Upper lobe of left lung (tissue), 6 donors: ENCODE measurements at places on chromosomes 6 and 20. TPM values are rescaled to one million over a fixed set of nuclear protein-coding genes. Genes with fewer than 3 reads are reported as not detected.

DNA sequence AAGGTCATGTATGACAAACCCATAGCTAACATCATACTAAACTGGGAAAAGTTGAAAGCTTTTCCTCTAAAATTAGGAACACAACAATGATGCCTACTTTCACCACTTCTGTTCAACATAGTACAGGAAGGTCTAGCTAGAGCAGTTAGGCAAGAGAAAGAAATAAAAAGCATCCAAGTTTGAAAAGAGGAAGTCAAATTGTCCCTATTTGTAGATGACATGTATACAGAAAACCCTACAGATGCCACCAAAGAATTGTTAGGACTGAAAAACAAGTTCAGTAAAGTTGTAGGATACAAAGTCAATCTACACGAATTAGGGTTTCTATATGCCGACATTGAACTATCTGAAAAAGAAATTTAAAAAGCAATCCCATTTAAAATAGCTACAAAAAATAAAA, 89.4 kb upstream of the GLP1R start:
- H3K4me1 ChIP-seq: no peaks in the 10 kb centered on the region
- H3K36me3 ChIP-seq: no peaks in the 10 kb centered on the region
- no peak for DNase-seq
- H3K4me3 ChIP-seq: no peak overlapping the region
- no peak overlapping the region for H3K27ac ChIP-seq
- H3K27me3 ChIP-seq: no peaks in the 10 kb centered on the region

COL9A3 gene
- total RNA-seq: not detected

DNA sequence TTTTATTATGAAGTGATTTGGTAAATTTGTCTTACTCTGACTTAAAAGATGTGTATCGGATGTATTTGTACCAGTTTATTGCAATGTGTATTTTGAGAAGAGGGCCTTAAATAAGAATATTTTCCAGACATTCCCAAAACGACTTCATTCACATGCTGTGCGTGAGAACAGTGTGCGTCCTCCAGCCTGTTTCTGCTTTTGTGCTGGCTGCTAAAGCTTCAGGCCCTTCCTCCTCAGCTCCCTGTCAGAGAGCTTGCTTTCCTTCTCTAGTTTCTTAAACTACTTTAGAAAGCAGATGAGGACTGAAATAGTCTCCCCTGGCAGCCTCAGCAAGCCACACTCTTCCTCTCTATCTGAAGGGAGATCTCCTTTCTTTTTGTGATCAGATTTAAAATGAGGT, 157.8 kb downstream of the SAMD5 start:
- H3K36me3 ChIP-seq: no peaks in the 10 kb centered on the region
- no peak for DNase-seq
- no peaks in the 10 kb centered on the region for H3K27me3 ChIP-seq

DNA sequence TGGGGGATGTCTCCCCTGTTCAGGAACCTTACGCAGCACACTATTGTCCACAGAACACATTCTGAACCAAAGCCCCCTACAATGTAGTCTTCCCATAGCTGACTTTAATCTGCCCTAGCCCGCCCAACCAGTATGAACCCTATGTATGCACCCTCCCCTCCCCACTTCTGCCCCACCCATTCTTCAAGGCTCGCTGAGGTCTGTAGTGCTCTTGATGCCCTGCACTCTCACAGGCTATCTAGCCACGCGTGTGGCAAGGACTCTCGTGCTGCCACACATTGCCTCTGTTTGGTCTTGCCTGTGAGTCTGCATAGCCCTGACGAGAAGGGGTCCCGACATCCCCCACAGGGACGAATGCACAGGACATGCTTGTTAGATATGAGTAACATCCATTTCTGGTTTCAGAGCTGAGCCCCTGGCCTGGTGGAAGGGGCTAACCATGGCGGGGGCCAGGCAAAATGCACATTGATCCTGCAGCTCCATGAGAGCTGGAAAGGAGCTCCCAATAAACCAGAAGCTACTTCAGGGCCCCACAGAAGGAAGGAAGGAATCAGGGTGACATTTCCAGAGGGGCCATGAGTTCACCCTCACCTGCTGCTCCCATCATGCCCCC, 22.6 kb downstream of the MOCS1 start:
- H3K4me3 ChIP-seq: no peak overlapping the region
- no peak for DNase-seq
- H3K27me3 ChIP-seq: no peaks in the 10 kb centered on the region
- H3K27ac ChIP-seq: no peak overlapping the region
- peaks cover 50% of the 10 kb centered on the region for H3K36me3 ChIP-seq

BHLHE23 gene
- not detected for total RNA-seq

DNA sequence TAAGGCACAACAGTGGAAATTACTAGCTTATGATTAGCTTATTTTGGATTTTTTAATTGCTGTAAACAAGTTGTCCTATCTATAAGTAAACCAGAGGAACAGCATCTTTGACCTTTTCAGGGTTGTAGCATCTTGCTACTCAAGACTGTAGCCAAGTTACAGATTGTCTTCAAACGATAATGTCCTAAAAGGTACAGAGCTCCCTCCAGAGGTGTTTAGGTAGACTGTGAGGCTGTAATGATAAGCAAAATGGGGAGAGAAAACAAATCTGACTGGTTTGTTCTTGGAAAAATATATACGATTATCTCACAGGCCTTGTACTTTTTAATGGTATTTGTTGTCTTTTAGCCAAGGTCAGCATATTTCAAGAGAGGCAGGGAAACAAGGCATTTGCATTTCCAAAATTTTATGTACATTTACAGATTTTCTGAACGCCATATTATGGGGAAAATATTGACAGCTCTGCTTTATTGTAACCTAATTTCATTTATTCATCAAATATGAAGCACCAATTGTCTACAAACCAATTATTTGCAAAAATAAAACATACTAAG, 273.4 kb downstream of the MEI4 start:
- DNase-seq: no peak
- H3K4me3 ChIP-seq: no peak overlapping the region
- H3K27me3 ChIP-seq: no peaks in the 10 kb centered on the region
- no peaks in the 10 kb centered on the region for H3K36me3 ChIP-seq
- no peaks in the 10 kb centered on the region for H3K4me1 ChIP-seq
- H3K27ac ChIP-seq: no peak overlapping the region

DNA sequence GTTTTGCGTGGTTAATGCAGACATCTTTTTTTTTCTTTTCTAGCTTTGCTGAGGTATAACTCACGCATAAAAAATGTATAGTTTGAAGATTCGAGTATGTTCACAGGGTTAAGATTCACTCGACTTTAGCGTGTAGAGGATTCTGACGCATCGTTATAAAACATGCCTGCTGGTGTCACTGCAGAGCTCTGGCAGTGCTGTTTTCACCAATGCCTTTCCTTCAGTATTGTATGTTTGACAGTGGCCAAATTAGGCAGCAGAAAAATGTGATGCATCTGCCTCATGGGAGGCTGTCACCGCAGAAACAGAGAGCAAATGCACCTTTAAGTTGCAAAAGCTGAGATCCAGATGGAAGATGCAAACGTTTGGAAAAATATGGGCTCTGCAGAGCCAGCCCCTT, 18.0 kb upstream of the SIRPB2 start:
- H3K27ac ChIP-seq: no peak overlapping the region
- no peak for DNase-seq
- H3K4me3 ChIP-seq: no peak overlapping the region
- no peaks in the 10 kb centered on the region for H3K27me3 ChIP-seq
- H3K36me3 ChIP-seq: no peaks in the 10 kb centered on the region
- H3K4me1 ChIP-seq: no peaks in the 10 kb centered on the region

KCNS1 gene
- total RNA-seq: 0.69 TPM

DNA sequence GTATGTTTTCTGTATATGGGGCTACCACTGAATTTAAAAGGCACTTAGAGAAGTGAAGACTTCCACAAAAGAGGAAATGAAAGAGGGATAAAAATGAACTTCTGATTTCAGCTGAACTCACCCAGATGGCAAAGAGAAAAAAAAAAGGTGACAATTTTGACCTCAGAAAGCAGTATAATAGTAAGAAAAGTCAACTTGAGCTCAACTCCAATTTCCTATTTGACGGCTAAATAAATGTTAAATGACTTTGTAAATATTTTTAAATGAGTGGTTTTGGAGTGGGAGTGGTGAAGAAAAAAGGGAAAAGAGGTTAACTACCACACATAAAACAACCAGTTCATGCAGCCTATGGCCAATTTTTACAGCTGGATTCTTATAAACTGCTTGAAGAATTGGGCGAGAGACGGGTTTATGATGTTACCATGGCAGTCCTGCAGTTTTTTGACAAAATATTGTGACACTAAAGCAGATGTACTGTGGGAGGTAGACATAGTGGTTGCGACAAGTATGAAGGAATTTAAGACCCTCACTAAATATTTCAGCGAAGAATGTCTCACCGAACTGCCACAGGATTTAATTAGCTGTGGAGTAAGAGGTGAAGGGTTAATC, 49.8 kb upstream of the ADTRP start:
- no peaks in the 10 kb centered on the region for H3K27me3 ChIP-seq
- DNase-seq: no peak
- H3K27ac ChIP-seq: no peak overlapping the region
- no peak overlapping the region for H3K4me3 ChIP-seq
- no peaks in the 10 kb centered on the region for H3K36me3 ChIP-seq
